Activated CD4-positive, alpha-beta memory T cell treated with anti-CD3 and anti-CD28 coated beads, Interleukin-2, amount 10 ng/mL, durations not matched to agents 7 days and 5 days (primary cell): ENCODE measurements at places on chromosomes 4 and X.

DNA sequence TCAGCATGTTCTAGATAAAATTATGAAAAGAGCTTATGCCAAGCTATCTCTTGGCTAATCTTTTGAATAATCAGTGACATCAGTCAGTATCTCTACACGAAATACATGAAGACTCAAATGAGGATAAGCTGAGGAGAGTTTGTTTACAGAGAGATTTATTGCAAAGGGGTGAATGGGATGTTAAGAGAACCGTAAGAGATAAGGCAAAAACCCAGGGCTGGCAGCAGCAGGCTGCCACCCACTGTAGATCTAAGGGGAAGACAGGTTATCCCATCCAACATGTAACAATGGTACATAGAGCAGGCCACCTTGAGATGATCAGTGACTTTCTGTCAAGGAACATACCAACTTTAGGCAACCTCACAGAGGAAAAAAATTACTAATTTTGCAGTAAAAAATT is 432.1 kb upstream of the NR3C2 start:
- DNase-seq: no peak

DNA sequence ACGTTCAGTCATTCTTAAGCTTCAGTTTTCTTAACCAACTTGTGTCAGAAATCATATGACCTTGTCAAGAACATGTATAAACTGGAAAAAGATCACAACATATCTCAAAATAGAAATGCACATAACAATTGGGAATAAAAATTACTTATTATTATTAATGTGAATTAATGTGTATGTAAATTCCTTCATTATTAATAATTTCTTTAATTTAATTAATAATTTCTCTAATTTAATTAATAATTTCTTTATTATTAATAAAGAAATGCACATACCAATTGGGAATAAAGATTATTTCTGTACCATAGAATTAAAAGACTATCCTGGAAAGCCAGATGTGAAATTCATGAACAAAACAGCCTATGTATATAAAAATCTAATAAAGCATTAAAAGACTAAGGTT is 718.5 kb upstream of the PCDH7 start:
- DNase-seq: no peak

- no peak for DNase-seq
Measured at GRCh38 chrX:38595801-38596200, 34.5 kb downstream of the TSPAN7 start.

DNA sequence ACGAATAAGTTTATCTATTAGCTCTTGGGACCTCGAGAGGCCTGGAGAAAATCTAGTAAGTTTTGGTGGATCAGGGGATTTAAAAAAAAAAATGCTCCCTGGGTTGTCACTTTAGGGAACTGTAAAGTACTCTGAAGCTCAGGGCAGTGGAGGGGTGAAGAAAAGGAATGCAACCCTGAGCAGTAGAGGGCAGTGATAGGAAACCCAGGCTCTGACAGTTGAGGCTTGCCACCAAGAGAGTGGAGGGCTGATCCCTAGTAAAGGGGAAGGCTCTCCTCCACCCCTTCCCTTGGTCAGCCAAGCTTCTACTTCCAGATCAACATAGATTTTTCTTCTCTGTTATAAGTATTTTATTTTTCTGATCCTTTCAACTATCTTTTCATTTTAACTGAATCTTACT is 73.1 kb downstream of the FBXO8 start:
- no peak for DNase-seq

- DNase-seq: no peak
Measured at GRCh38 chrX:34768290-34768689, 111.2 kb upstream of the TMEM47 start.

GRCh38 chr4:181566490-181566889 is 676.7 kb upstream of the TENM3 start:
- no peak for DNase-seq

DNA sequence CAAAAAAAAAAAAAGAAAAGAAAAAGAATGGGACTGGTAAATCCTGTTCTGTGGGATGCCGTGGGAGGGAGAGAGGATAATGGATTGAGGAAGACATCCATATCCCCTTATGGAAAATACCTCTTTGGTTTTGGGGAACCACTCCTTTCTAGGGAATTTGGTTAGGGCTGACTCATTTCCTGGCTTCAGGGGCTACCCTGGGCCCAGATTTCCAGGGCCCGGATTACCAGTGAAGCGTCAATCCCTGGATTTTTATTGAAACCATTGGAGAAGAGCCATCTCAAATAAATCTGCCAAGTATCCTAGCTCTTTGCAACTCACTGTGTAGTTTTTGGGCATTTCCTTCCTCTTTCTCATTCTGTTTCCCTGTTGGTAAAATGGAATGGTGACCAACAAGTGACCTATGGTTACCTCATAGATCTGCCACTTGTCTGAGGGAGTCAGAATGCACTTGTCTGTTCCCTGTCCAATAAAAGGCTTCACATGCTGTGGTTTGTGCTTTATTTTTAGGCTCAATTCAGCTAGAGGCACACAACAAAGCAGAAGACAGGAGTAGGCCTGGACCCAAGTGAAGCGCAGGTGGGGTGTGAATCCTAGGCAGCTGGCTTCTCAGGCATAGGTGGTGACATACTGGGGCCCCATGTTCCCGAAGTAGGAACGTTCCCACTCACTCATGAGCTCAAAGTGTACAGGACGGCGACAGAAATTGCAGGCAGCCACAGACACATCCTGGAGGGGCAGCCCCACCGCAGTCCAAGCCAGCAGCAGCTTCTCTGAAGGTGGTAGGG is 8.6 kb downstream of the APEX2 start:
- DNase-seq: no peak

- DNase-seq: no peak
Measured at GRCh38 chr4:590313-590841, 14.3 kb upstream of the TMEM271 start.

DNA sequence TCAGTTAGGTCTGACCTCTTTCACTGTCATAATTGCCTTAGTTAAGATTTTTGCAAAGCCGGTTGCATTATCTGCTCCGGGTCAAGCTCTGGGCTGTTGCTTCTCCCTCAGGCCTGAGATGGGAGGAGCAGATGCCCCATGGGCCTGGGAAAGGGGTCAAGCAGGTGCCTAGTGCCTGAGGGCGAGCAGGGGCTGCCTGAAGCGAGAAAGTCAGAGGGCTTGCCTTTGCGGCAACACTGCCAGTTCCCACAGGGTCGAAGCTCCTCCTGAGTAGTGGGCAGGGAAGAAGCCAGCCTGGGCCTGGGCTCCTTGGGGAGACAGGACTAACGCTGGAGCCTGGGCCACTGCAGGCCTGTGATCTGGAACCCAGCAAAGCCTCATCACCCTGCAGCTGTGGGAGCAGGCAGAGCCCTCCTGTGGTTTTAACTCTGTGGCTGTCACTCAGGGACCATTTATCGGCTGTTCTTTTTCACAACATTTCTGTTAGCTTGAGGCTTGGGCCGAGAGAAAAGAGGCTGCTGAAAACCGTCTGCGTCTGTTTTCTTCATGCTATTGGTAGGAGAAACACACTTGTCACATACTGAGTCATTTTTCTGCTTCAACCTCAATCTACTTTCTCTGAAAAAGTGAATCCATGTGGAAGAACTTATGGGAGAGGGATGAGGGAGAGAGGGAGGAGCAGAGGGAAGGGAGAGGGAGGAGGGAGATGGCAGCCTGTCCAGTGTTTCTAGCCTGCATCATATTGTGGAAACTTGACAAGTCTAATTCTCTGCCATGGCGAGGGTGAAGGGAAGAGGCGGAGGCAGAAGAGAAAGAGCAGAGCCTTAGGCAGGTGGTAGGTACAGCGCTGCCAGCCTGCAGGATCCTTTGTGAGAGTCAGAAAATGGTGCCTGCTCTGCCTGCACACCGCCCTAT is 68.4 kb downstream of the RHOH start:
- DNase-seq: no peak

DNA sequence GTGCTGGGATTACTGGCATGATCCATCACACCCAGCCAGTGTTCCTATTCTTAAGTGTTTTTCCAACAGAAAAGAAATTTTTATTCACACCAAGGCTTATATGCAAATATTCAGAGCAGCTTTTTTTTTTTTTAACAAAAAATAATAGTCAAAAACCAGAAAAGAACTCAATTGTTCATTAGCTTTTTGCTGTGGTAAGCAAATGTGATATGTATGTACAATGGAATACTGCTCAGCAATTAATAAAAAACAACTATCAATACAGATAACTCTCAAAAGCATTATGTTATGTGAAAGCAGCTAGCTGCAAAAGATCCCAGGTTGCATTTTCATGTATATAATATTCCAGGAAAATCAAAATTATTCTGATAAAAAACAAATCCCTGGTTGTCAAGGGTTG is 132.3 kb downstream of the SLIT2 start:
- DNase-seq: no peak
